Transverse colon (tissue), 4 donors: ENCODE measurements at places on chromosomes 7 and 10.

GRCh38 chr7:27661811-27662489 is 733 bp downstream of the HIBADH start:
- peak; percentile 37 for DNase-seq

- no peak for DNase-seq
Observed at GRCh38 chr10:96365571-96365970, 6.8 kb upstream of the OPALIN start.

DNA sequence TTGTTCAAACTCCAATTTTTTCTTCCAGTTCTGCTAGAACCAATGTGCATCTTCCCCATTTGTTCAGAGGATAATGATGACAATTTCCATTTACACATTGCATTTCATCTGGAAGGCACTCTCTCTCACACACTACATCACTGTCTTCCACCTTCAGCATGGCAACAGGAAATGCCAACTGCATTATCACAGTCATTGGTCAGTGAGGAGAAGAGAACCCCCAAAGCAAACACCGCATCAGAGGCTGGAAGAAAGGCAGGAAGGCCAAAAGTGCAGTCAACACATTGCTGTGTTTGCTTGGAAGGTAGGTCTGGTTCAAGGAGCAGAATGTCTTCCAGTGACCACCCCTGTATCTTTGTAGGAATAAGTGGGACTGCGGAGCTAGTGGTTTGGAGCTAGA is 192.2 kb upstream of the RHOBTB1 start:
- no peak for DNase-seq

GRCh38 chr7:24172856-24173255 is 111.1 kb upstream of the NPY start:
- DNase-seq = no peak

DNA sequence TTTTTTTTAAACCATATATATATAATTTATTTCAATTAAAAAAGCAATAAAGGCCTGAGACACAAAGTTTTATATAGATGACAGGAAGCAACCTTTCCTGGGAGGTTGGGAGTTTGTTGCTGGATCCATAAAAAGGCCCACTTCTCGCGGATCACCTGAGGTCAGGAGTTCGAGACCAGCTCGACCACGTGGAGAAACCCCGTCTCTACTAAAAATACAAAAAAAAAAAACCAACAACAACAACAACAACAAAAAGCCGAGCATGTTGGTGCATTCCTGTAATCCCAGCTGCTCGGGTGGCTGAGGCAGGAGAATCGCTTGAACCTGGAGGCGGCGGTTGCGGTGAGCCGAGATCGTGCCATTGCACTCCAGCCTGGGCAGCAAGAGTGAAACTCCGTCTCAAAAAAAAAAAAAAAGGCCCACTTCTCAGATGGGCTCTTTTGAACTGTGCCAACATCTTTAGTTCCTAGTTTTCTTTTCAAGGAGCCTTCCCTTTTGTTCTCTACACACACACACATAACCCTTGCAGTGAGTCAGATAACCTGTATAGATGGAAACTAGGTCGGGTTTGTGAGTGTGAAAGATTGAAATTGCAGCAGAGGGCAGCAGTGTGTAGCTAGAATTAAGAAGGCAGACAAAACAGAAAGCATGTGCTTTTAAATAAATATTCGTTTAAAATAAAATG is 1.2 kb upstream of the SMNDC1 start:
- peak; percentile 43 for DNase-seq

GRCh38 chr7:131649003-131649541 is 92.6 kb upstream of the PODXL start:
- no peak for DNase-seq
